ENCODE measurements at places on chromosomes 11 and 22.

DNA sequence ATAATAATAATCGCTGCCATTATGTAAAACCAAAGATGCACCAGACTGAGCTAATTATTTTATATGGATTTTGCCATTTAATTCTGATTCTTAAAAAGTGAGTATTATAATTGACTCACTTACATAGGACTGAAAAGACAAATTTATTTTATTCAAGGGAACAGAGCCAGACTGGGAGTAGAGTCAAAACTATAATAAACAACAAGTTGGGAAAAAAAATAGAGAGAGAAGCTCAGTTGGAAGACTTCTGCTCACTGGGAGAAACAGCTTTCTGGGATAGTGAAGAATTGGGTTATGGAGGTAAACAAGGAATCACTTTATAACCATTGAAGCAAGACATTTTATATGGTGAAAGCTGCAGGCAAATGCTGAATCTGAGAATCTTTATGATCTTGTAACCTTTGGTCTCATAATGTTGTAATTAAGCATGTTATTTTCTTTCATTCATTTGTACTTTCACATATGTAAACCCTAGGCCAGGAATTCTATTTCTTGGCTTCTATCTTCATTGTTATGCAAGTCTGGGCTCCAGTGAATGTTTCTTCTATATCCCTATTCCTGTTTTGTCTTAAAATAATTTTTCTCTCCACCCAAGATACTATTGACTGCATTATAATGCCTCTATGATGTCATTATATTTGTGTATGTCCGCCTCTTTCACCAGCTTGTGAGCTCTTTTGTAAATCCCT, 725.3 kb upstream of the CCDC179 start:
- DNase-seq: no peak

GRCh38 chr11:90700789-90701439, 478.1 kb upstream of the CHORDC1 start:
- DNase-seq: no peak

DNA sequence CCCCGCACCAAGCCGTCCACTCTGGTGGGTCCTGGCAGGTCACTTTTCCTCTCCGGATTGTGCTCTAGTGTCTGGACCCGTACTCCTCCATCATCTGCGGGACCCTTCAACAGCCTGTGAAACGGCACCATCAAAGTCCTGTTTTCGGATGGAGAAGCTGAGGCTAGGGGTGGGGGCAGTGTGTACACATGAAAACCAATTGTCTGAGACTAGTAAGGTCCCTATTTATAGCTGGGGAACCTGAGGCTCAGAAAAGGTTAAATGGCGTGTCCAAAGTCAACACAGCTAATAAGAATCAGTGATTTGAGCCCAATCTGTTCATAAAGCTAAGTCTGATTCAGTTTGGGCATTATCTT, 668 bp upstream of the LRRC32 start:
- no peak for DNase-seq

DNA sequence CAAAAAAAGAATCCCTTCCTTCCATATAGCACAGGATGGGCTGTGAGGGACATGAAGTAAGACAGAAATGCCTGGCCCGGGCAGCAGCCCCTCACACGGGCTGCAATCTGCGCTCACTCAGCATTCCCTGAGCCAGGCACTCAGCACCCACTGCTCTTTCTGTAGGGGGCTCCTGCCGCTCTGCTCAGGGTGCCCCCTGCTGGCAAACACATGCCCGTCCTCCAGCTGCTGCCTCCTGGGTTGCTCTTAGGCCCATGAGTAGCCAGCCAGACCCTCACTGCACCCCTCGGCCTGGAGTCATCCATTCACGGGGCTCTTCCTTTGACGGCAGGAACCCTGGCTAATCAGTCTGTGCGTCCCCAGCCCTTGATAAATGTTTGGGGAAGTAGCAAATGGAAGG, 6.9 kb downstream of the MCAT start:
- peak; percentile 28 for DNase-seq

GRCh38 chr11:69868871-69869270, 49.7 kb upstream of the FGF3 start:
- no peak for DNase-seq

DNA sequence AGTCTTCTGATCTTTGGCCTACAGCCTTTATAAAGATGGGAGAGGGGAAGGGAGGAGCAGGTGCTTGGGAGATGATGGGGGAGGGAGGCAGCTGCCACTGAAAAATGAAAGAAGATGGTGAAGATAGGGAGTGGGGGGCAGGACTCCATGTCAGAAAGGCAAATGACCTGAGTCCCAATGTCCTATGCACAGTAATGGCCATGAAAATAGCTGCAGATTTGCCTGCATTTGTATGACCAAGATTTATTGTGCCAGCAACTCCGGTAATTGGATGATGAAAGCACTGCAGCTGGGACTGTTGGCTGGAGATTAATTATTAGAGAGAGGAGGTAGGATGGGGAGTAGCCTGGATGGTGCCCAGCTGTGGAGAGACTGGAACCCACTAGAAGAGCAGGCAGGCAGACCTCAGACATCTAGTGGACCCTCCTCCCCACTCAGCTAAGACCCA, 36.1 kb downstream of the NEU3 start:
- no peak for DNase-seq

DNA sequence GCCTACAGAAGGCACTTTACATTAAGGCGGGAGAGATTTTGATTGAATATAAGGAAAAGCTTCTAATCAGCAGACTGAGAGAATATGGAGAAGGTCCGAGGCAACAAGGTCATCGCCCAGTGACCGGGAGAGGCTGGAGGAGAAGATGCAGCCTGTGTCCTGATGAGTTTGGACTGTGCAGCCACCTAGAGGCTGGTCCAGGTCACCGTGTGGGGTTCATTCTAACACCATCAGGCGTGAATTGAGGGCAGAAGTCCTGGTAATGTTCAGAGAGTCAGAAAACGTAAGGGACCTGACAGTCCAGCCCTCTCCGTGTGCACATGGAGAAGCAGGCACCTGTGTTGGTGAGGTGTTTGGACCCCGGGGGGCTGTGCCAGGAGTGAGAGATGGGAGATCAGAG, 102.7 kb downstream of the FEZ1 start:
- no peak for DNase-seq

GRCh38 chr11:16043617-16044016, 312.7 kb downstream of the SOX6 start:
- no peak for DNase-seq

GRCh38 chr11:811446-812245, 1.9 kb downstream of the RPLP2 start:
- no peak for DNase-seq

DNA sequence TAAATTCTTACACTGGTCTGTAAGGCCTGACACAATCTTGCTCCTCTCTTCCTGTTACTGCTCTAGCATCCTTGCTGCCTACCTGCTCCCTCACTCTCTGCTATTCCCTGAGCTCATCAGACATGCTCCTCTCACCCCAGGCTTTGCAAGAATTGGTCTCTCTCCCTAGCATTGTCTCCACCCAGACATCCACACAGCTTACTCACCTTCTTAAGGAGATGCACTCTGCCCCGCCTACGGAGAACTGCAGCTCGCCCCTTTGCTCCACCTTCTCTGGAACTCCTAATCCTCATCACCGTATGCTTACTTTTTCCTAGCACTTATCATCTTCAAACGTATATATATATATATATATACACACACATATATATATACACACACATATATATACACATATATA, 23.3 kb upstream of the TMPRSS5 start:
- no peak for DNase-seq

DNA sequence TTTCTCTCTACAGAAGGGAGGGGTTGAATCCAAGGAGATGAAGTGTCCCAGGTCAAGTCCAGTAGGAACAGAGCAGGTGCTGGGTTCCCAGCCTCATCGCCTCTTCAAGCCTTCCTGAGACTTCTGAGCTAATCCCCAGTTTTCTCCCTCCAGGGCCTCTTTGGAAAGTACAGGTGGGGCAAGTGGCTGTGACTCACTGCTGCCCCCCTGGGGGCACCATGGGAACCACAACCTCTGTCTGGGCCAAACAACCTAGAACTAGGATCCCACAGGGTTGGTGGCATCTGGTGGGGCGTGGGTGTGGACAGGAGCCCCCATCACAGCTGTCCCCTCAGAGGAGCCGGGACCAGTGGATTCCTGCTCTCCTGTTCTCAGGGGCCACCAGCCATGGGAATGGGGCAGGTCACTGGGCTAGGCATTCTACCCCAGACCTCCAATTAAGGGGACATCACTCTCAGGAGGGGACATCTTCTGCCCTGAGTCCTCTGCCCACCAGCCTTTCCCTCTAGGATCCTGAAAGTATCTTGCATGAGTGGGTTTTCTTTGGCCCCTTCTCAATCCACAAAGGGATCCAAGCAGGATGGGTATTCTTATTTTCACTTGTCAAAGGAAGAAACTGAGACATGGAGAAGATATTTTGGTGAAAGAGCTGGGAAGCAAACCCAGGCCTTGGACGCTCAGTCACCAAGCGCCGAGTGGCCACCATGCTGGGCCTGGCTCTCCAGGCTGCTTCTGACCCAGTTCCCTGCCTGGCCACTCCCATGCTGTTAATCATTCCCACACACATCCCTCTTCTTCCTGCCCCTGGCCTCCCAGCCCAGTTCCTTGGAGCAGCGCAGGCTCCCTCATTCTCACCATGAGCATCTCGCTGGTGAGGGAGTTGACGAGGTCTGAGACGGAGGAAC, 23.8 kb downstream of the LRRC10B start:
- peak; percentile 72 for DNase-seq

- DNase-seq: no peak
Measured at GRCh38 chr11:57309106-57310059, 15.4 kb downstream of the TNKS1BP1 start.

DNA sequence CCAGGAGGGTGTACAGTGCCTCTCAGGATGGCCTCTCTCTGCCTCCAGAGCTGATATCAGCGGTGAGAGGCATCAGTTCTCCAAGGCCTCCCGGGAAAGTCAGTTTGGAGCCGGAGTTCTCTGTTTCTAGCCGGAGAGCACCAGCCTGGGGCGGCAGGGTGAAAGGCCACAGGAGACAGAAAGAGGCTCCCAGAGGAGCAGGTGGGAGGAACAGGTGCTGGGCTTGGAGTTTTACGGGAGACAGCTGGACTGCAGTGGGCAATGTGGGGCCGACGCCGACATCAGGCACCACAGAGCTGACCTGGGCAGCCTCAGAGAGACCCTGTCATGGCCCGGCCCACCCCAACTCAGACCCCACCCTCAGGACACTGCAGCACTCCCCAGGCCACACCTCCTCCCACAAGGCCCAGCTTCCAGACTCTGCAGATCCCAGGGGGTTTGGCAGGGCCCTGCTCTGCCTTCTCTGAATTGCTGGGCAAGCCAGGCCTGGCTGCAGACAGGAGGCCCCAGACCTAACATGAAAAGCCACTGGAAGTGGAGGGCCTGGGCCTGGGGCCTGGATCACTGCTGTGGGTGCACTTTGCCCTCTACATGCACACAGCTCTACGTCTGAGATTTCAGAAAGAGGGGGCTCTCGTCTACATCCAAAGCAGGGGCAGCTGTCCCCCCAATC, 885.6 kb downstream of the BRD1 start:
- DNase-seq: no peak

DNA sequence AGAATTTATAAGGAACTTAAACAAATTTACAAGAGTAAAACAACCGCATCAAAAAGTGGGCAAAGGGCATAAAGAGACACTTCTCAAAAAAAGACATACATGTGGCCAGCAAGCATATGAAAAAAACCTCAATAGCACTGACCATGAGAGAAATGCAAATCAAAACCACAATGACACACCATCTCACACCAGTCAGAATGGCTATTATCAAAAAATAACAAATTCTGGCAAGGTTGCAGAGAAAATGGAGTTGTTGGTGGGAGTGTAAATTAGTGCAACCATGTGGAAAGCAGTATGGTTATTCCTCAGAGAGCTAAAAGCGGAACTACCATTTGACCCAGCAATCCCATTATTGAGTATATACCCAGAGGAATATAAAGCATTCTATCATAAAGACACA, 866.8 kb upstream of the TENM4 start:
- no peak for DNase-seq

DNA sequence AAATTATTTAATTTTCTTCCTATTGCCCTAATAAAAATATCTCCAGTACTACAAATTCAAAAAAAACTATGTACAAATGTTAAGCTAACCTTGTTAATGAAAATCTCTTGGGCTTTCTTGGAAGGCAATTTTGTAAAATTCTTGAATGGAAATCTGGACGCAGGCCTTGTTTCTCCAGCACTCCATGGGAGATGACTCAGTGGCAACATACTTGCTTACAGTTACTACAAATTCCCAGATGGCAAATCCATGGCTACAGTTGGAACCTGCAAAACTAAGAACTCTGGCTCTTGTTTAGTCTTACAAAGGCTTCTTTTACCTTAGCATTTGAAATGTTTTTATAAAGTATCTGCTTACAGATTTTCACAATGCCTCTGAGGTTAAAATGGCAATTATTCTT, 725.2 kb downstream of the DLG2 start:
- DNase-seq: no peak

DNA sequence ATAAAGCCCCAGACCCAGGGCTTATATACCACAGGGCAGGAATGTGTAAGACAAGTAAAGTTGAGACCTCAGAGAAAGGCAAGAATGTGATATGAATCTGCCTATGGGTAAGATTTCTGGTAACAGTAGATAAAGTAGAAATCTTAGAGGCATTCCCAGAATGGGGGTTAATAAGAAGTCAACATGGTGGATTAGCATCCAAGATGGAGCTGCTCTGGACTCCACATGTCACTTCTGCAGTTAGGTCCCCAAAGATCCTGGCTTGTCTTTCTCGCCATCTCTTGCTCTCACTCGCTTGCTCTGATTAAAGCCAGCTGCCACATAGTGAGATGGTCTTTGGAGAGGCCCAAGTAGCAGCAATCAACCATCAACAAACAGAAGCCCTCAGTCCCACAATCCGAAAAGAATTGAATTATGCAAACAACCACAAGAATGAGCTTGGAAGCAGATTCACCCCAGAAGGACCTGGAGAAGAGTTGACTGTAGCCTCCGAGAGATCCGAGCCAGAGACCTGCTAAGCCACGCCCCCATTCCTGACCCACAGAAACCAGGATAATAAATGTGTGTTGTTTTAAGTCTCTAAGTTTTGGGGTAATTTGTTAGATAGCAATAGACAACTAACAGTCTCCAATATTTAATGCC, 5.4 kb upstream of the C11orf86 start:
- no peak for DNase-seq

- no peak for DNase-seq
Measured at GRCh38 chr11:129694966-129695365, 120.7 kb upstream of the TMEM45B start.

Measured in stimulated activated effector memory CD8-positive, alpha-beta T cell treated with anti-CD3 and anti-CD28 coated beads, Interleukin-12 subunit alpha, Interleukin-12 subunit beta, amount 100 ng/mL, for 72 hours (primary cell).